ENCODE measurements at places on chromosomes 3 and 15.

GRCh38 chr3:160049988-160050387, 61.4 kb downstream of the IL12A start:
- DNase-seq = no peak

DNA sequence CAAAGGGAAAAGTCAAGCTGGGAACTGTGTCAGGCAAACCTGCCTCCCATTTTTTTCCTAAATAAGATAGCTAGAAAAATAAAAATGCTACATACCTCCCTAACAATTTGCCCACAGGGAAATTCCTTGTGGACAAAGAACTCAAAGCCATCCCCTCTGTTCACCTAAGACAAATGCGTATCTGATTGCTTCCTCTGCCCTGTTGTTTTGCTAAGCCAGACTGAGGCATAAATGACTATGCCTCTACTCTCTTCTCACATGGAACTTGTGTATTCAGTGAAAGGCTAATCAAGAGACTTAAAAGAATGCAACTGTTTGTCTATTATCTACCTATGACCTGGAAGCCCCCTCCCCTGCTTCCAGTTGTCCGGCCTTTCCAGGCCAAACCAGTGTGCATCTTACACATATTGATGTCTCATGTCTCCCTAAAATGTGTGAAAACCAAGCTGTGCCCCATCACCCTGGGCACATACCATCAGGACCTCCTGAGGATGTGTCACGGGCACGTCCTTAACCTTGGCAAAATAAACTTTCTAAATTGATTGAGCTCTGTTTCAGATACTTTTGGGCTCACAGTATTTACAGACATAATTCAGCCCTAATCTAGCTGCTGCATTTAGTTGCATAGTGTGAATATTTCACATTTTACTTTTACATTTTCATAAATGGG, 15.8 kb downstream of the CHD2 start:
- DNase-seq = no peak

GRCh38 chr15:42707873-42708544, 28.9 kb downstream of the CDAN1 start:
- DNase-seq = no peak

DNA sequence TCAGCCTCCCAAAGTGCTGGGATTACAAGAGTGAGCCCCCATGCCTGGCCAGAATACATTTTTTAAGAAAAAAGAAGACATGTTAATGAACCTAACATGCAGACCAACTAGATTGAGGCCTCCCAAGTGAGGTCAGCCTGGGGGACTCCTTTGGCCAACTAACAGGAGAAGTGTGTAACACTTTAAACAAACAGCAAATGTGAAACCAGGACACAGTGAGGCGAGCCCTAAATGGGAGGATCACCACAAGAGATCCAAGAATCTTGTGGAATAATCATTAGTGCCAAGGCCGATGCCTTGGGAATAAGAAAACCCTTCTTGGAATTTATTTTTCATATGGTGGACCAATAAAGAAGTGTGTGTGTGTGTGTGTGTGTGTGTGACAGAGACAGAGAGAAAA, 73.9 kb downstream of the ATP10A start:
- no peak for DNase-seq

DNA sequence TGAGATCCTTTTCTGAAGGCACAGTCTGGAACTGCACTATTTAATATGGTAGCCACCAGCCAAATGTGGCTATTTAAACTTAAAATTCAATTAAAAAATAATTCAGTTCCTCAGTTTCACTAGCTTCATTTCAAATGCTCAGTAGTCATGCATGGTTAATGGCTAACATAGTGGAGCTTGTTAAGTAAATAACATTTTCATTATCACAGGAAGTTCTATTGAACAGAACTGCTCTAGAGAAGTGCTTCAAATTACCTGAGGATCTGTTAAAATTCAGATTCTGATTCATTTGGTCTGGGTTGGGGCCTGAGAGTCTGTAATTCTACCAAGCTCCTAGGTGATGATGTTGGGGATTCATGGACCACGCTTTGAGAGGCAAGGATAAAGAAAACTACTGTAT, 109.6 kb upstream of the THRB start:
- DNase-seq = no peak

GRCh38 chr3:195063581-195064193, 207.3 kb downstream of the XXYLT1 start:
- DNase-seq = no peak

- no peak for DNase-seq
Observed at GRCh38 chr15:87228460-87228859, 1028.1 kb downstream of the NTRK3 start.

DNA sequence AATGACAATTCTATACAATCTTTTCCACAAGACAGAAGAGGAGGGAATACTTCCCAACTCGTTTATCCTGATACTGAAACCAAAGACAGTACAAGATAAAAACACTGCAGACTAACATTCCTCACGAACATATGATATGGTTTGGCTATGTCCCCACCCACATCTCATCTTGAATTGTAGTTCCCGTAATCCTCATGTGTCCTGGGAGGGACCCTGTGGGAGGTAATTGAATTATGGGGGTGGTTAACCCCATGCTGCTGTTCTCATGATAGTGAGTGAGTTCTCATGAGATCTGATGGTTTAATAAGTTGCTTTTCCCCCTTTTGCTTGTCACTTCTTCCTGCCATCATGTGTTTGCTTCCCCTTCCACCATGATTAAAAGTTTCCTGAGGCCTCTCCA, 83.9 kb upstream of the PROK2 start:
- no peak for DNase-seq

DNA sequence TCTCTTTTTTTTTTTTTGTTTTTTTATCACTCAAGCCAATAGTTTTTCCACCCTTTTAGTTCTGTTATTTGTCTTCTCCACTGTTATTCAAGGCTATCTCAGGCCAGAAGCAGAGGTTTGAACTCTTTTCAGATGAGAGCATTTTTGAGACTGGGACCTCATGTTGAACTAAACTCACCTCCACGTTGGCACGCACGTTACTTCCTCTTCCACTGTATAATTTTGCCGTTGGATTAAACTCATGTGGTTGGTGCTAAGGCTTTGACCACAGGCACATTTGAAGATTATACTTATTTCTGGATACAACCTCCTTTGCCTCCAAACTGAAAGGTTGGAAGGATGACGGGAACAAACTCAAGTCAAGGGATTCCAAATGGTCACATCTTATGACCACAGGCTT, 501.3 kb upstream of the TPRG1 start:
- DNase-seq = no peak

DNA sequence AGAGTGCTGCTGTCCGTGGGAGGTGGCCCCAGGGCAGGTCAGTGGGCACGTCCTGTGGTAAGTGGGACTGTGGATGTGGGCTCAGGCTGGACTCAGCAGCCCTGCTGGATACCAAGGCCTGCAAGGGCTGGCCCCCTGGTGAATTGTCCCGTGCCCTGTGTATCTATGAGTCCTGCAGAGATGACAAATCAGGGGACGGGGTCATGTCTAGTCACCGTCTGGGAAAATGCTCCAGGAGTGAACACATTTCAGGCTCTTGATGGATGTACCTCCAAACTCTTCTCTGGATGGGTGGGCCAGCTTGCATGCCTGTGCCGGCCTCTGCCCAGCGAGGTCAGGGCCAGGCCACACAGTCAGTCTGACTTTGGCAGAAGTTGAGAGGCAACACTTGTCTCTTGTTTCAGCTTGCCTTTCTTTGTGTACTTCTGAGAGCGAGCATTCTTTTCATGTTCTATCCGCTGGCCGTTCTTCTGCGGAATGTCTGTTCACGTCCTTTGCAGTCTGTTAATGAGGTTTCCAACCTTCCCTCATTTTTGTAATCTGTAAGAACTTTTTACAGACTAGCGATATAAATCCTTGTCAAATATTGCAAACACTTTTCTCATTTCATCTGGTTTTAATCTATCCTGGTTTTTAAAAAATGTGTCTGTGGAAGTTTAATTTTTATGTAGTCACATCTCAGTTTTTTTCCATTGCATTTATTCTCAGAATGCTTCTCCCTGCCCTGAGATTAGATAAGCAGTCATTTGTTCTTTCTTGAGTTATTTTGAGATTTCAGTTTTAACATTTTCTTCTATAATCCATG, 11.4 kb upstream of the STAB1 start:
- DNase-seq = no peak

GRCh38 chr3:85427467-85427866, 468.7 kb downstream of the CADM2 start:
- no peak for DNase-seq

DNA sequence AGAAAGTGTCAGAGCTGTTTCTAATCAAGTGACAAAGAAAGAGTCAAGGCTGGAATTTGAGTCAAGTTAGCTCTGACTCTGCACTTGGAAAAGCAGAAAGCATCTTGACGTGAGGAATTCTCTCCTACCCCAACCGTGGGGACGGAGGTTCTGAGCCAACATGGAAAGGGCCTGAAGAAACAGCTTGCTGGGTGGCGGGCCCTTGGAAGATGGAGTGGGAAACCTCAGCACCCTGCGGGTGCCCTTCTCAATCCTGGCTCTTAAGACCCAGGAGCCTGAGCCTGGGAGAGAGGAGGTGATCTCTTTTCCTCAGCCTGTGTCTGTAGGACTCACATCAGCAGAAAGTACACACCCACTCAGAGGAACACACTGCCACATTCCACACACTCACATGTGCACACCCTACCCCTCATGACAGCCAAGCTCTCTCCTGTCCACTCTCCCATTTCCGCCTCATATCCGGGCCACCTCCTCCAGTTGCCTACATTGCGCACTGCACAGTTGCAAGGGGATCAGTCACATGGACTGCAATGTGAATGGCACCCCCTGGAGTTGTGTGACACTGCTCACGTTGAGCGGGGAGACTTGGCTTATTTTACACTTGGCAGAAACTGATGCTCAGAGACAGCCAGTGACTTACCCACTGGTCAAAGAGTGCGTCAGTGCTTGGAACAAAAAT, 101.5 kb upstream of the SLC6A6 start:
- no peak for DNase-seq

DNA sequence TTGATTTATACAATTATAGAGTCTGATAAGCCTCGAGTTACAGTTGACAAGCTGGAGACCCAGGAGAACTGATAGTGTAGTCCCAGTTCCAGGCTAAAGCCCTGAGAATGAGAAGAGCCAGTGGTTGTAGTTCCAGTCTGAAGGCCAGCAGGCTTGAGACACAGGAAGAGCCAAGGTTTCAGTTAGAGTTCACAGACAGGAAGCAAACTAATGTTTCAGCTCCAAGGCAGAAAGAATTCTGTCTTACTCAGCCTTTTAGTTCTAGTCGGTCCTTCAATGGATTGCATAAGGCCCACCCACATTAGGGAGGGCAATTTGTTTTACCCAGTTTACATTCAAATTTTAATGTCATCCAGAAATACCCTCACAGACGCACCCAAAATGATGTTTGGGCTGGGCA, 102.7 kb downstream of the CDIN1 start:
- no peak for DNase-seq

DNA sequence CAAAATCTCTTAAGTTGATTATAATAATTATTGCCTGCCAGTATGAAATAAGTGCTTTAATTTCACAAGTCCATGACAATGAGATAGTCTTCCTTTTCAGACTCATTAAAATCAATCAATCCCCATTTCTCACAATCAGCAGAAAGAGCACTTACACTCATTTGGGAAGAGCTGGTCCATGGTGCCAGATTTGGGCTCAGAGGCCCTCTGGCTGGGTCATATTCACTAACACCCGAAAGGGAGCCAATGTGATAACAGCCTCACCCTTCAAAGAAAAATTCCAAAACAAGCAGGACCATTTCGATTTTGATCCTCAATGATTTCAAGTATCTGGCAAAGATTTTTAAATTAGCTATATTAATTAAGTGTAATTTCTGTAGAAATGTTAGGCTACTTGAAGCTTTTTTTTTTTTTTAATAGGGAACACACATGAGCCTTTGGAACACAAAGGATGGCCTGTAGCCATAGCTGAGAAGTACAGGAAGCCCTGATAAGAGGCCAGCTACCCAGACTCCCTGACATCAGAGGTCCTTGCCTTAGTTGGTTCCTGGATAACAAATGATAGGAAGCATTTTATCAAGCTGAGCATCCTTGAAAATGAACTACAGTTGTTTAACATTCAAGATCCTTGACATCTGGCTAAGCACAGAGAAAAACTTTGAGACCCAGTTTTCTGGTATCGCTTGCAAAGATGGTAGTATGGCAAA, 17.1 kb downstream of the MCF2L2 start:
- no peak for DNase-seq

DNA sequence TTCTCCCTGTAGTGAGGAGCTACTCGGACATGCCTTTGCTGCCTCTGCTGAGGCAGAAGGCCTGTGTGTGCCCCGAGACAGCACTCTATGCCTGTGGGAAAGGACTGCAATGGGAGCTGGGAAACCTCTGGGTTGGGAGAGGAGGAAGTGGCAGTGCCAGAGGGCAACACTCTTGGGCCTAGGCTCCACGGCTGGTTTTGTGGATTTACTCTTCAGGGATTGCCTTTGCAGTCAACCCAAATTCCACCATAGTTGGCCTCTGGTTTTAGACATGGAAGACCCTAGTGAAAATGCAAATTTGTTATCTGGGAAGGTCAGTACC, 46.8 kb downstream of the ITGA11 start:
- DNase-seq = no peak

DNA sequence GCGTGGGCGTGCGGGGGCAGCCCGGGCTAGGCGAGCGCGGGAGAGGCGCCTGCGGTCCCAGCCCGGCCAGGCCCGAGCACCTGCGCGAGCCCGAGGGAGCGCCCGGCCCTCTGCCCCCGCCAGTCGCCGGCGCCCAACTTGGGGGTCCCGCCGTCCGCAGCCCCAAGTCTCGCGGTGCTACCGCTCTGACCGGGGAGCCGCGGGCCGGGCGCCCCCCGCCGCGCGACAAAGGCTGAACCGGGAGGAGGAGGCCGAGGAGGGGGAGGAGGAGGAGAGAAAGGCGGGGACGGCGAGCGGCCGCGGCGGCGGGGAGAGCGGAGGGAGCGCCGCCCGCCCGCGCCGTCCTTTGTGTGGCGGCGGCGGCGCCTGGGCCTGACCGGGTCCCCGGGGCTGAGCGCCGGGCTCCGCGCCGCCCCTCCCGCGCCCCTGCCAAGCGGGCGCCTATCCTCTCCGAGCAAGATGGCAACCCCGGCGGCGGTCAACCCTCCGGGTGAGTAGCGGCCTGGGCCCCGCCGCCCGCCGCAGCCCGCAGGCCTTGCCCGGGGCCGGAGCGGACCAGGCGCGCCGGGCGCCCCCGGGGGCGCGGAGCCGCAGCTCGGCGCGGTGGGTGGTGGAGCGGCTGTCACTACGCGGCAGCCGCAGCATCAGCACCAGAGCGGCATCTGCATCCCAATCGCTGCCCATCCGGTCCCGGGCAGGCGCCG, at the start of gene ARNT2:
ARNT2 (plus strand) TSS at position 326 of the 704 bp plus-strand sequence; CDS start at position 460, 134 bp downstream.
- DNase-seq = no peak

- DNase-seq = no peak
Observed at GRCh38 chr15:75902129-75902557, 1.5 kb upstream of the FBXO22 start.

DNA sequence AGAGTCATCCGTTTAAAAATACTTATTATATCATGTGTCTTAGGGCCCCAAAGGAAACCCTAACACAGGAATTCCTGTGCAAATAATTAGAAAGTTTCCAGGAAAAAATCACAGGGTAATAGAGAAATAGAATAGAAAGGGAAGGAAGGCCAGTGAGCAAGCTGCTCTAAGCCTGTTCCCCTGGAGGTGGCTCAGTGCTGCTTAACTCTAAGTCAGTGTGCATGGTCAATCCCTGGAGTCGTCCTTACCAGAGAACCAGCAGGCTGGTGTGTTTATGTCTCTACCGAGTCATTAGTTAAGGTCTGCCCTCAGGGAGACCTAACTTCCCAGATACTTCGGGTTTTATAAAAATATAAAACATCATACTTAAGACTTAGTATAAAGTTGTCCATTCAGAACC, 21.0 kb upstream of the MCF2L2 start:
- no peak for DNase-seq

- DNase-seq = no peak
Observed at GRCh38 chr3:45371621-45372020, 16.8 kb upstream of the LARS2 start.

Measured in activated gamma-delta T cell treated with anti-CD3 and anti-CD28 coated beads, Interleukin-2, amount 50 U/mL, for 16 hours (primary cell).